HFFc6 (cell line): ENCODE measurements at places on chromosomes 3 and 15. TPM values are rescaled to one million over a fixed set of nuclear protein-coding genes. Genes with fewer than 3 reads are reported as not detected.

DNA sequence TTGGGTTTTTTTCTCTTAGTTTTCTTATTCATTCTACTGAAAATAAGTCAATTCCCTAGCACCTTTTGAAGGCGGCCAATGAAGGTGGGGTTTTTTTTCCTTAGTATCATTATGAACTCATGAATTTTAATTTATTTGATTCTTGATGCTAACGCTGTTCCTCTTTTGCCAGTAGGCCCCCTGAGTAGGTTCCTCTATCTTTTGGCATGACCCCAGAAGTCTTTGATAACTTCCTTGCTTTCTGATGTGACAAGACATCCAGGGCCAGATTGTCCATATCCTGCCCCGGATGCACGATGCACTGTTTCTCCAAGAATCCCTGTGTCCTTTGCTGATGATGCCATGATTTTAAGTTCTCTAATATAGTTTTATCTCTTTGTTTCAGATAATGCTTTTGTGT lies 20.6 kb downstream of the LRRK1 start:
- H3K27ac ChIP-seq, result no peak overlapping the region
- peaks cover 24% of the 10 kb centered on the region for H3K4me1 ChIP-seq
- peaks cover 6% of the 10 kb centered on the region; the same call in 1 of the 2 replicates for H3K36me3 ChIP-seq
- no peak overlapping the region for H3K4me3 ChIP-seq
- H3K27me3 ChIP-seq, result no peaks in the 10 kb centered on the region; the same call in 1 of the 2 replicates
- no peak for DNase-seq

DNA sequence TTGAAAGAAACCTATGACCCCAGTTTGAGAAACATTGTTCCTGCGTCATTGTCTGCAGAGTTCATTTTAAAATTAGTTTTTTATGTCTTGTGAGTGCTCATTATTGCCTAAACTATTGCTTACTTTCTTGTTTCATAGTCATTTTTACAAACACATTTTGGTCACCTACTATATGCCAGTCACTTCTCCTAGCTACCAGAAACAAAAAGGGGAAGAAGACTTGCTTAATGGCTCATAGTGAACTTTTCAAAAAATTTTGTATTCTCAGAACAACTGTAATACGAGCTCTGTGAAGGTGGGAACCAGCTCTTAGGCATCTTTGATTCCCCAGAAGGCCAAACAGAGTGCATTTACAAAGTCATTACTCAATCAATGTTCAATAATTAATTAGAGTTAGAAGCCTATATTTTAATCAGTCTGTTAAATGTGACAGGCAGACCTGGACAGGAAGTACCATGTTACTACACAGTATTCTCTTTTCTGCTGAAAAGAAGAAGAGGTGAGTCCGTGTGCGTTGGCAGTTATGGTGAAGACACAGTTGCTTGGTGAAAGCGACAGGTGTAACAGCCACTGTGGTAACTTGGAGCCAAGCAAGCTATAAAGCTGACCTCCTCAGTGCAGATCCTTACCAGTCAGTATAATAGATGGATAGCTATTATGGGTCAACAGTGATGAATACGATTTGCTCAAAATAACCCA lies 46.6 kb downstream of the DPPA2 start:
- H3K4me1 ChIP-seq, result no peaks in the 10 kb centered on the region
- H3K27ac ChIP-seq, result no peak overlapping the region

DNA sequence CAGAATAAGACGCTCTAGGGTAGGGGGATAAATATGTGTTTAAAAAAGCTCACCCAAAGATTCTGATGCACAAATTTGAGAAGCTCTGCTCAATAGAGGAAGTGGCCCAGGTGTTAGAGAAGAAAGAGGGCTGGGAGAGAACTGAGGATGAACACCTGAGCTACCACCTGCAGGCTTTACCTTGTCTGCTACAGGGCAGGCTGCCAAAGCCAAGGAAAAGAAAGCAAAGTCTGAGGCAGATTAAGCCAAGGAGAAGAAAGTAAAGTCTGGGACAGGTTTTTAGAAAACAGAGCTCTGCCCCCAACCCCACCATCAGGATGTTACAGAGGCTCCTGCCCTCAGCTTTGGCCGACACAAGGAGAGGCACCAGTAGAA lies 92.9 kb downstream of the THRB start:
- no peaks in the 10 kb centered on the region for H3K27me3 ChIP-seq
- H3K4me1 ChIP-seq, result no peaks in the 10 kb centered on the region
- no peak for DNase-seq
- H3K27ac ChIP-seq, result no peak overlapping the region
- no peak overlapping the region for H3K4me3 ChIP-seq
- no peaks in the 10 kb centered on the region for H3K36me3 ChIP-seq

- H3K36me3 ChIP-seq, result no peaks in the 10 kb centered on the region
- no peak overlapping the region for H3K4me3 ChIP-seq
- H3K4me1 ChIP-seq, result peaks cover 13% of the 10 kb centered on the region
- no peak for DNase-seq
- H3K27me3 ChIP-seq, result peaks cover 53% of the 10 kb centered on the region
Observed at GRCh38 chr15:69723404-69724096, 270.9 kb downstream of the RPLP1 start.

Gene IMPG2
- 0.05 to 0.11 TPM (median 0.05 TPM) in 3 replicates for total RNA-seq

GRCh38 chr3:48202632-48203031 lies 14.4 kb upstream of the CDC25A start:
- H3K4me1 ChIP-seq, result no peaks in the 10 kb centered on the region
- no peak for DNase-seq
- H3K36me3 ChIP-seq, result no peaks in the 10 kb centered on the region
- peaks cover 15% of the 10 kb centered on the region for H3K27me3 ChIP-seq
- H3K4me3 ChIP-seq, result no peak overlapping the region
- no peak overlapping the region for H3K27ac ChIP-seq

DNA sequence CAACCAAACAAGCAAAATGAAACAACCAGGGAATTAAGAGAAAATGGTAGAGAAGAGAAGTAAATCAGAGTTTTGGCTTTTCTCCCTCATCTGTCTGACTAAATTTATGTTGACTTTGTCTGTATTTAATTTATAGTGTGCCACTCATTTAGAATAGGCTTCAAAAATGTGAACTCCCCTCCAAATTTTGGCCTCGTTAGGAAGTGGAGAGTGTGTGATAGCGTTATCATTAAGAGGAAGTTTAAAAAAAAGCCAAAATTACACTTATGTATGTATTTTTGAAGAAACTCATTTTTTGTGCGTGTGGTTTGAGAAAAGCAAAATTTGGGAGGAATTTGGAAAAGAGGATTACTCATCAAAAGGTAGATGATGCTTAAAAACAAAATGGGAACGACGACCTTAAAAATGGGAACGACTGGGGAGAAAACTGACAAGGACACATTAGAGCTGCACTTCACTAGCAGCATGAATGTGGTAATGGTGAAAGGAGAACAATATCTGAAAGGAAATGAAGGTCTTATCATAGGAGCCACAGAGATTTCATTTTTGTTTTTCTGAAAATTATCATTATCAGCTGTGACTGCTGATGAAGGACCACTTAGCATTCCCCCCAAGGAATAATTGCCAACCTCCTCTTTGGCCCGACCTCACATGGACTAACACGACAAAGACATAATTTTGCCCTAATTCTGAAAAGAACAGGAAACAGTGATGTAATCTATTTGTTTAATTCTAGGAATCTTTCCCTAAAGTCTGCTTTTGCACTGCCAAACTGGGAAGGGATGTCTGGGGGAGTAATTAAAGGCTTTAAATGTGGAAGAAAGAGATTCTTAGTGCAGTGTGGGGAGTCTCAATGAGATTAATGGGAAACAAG lies 163.2 kb upstream of the P2RY1 start:
- H3K27me3 ChIP-seq, result no peaks in the 10 kb centered on the region
- H3K36me3 ChIP-seq, result no peaks in the 10 kb centered on the region
- no peaks in the 10 kb centered on the region for H3K4me1 ChIP-seq
- H3K4me3 ChIP-seq, result no peak overlapping the region

GRCh38 chr3:16888785-16889607 lies 4.2 kb downstream of the PLCL2 start:
- DNase-seq, result no peak
- no peak overlapping the region for H3K4me3 ChIP-seq
- peaks cover 2% of the 10 kb centered on the region for H3K27me3 ChIP-seq

DNA sequence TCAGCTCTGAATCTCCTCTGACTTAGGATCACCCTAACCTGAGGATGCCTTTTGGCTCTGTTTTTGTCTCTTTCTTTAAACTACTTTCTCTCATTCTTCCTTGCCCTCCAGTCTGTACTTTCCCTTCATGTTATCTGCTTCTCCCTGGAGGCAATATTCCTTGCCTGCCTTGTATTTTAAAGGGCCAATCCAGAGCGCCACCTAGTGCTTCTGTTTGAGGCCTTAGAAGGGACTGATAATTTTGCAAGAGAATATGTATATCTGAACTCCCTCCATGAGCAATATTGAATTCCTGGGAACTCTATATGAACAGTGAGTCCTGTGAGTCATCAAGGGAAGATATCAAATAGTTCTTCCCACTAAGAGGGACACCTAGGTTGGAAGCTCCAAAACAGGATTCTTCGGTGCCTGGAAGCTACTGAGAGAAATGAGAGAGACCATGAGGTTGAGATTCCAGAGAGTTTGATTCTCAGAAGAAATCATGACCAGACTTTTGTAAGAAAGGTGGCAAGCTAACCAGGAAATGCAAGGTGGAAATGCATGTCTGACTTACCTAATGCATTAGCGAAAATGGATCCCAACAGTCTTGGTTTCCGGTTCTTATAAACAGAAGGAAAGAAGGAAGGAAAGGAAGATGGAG lies 203.8 kb upstream of the CD96 start:
- peak overlapping the region; percentile 11; the same call in 1 of the 2 replicates for H3K4me3 ChIP-seq
- peak; percentile 78 for DNase-seq
- H3K4me1 ChIP-seq, result peaks cover 45% of the 10 kb centered on the region
- H3K36me3 ChIP-seq, result peaks cover 10% of the 10 kb centered on the region
- no peak overlapping the region for H3K27ac ChIP-seq

GRCh38 chr15:41620536-41621199 lies 39.5 kb upstream of the MGA start:
- DNase-seq, result no peak
- peaks cover 6% of the 10 kb centered on the region for H3K4me1 ChIP-seq
- peak overlapping the region; percentile 63 for H3K27ac ChIP-seq
- H3K4me3 ChIP-seq, result peak overlapping the region; percentile 85
- H3K27me3 ChIP-seq, result peaks cover 3% of the 10 kb centered on the region
- H3K36me3 ChIP-seq, result no peaks in the 10 kb centered on the region

Gene C3orf52
- 9.7 to 11.0 TPM (median 9.8 TPM) in 3 replicates for total RNA-seq

DNA sequence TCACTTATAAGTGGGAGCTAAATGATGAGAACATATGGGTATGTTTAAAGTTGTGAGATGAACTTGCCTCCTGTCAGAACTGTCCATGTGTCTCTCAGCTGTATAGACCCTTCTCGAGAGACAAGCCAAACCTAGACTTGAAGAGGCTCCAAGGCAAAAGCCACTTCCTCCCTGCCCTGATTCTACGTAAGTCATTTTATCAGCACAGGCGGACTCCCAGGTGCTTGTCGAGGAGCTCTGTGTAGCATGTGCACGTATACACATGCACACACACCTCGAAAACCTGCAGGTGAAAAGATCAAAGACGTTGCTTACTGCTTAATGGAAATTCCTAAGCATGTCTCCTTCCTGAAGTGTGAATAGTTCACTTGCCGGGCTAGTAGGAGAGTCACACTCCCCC lies 5.6 kb upstream of the CLEC3B start:
- H3K27ac ChIP-seq, result no peak overlapping the region
- no peak overlapping the region for H3K4me3 ChIP-seq
- H3K36me3 ChIP-seq, result no peaks in the 10 kb centered on the region; the same call in 1 of the 2 replicates

GRCh38 chr3:133268726-133269134 lies 131.1 kb upstream of the BFSP2 start:
- H3K4me1 ChIP-seq, result peaks cover 41% of the 10 kb centered on the region
- peaks cover 14% of the 10 kb centered on the region for H3K27me3 ChIP-seq
- H3K36me3 ChIP-seq, result no peaks in the 10 kb centered on the region
- H3K4me3 ChIP-seq, result no peak overlapping the region
- no peak for DNase-seq
- no peak overlapping the region for H3K27ac ChIP-seq

Gene SNRK
- 9.3 and 11.1 TPM in 2 replicates for total RNA-seq

Gene DNAH1
- total RNA-seq, result 1.9 and 2.0 TPM in 2 replicates

Gene SLC2A2
- not detected in 3 replicates for total RNA-seq

- H3K36me3 ChIP-seq, result peaks cover 83% of the 10 kb centered on the region
- H3K4me1 ChIP-seq, result peaks cover 39% of the 10 kb centered on the region
- peaks cover 25% of the 10 kb centered on the region for H3K27me3 ChIP-seq
Observed at GRCh38 chr3:120399372-120399771, 50.2 kb upstream of the LRRC58 start.

GRCh38 chr3:2635511-2635910 lies 474.7 kb downstream of the IL5RA start:
- H3K4me3 ChIP-seq, result no peak overlapping the region
- H3K27me3 ChIP-seq, result no peaks in the 10 kb centered on the region; the same call in 1 of the 2 replicates

Gene CA12
- 7.5 and 15.0 TPM in 2 replicates for total RNA-seq

GRCh38 chr15:33188641-33189257 lies 5.8 kb downstream of the FMN1 start:
- H3K4me3 ChIP-seq, result no peak overlapping the region
- H3K27ac ChIP-seq, result no peak overlapping the region
- no peaks in the 10 kb centered on the region for H3K36me3 ChIP-seq
- H3K27me3 ChIP-seq, result peaks cover 38% of the 10 kb centered on the region
- H3K4me1 ChIP-seq, result peaks cover under 1% of the 10 kb centered on the region; the same call in 1 of the 2 replicates

- no peaks in the 10 kb centered on the region; the same call in 1 of the 2 replicates for H3K27me3 ChIP-seq
- H3K36me3 ChIP-seq, result peaks cover 14% of the 10 kb centered on the region
- H3K27ac ChIP-seq, result peak overlapping the region; percentile 86
- peak; percentile 30 for DNase-seq
- H3K4me3 ChIP-seq, result peak overlapping the region; percentile 71
Observed at GRCh38 chr3:30493911-30494311, 112.5 kb upstream of the TGFBR2 start.

Gene ZBTB38
- total RNA-seq, result 130 to 157 TPM (median 134 TPM) in 3 replicates

DNA sequence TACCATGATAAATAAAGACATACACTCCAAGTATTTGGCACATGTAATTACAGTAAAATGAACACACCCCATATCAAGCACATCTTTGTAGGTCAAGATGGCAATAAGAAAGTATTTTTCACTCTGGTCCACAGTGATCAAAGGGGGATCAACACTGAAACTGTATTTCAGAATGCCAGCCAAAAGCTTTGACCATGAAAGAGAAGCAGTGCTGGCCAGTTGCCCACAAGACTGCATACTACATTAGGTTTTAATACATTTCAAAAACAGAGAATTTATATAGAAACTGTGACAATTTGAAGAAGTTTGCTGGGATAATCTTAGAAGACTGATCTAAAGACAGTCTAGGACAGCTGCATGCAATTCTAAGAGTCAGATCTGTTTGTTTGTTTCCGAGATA lies 1035.3 kb downstream of the FHIT start:
- DNase-seq, result no peak
- no peaks in the 10 kb centered on the region for H3K27me3 ChIP-seq
- H3K27ac ChIP-seq, result no peak overlapping the region
- no peaks in the 10 kb centered on the region for H3K36me3 ChIP-seq

Gene PARP14
- total RNA-seq, result 6.8 to 16.1 TPM (median 7.0 TPM) in 3 replicates

DNA sequence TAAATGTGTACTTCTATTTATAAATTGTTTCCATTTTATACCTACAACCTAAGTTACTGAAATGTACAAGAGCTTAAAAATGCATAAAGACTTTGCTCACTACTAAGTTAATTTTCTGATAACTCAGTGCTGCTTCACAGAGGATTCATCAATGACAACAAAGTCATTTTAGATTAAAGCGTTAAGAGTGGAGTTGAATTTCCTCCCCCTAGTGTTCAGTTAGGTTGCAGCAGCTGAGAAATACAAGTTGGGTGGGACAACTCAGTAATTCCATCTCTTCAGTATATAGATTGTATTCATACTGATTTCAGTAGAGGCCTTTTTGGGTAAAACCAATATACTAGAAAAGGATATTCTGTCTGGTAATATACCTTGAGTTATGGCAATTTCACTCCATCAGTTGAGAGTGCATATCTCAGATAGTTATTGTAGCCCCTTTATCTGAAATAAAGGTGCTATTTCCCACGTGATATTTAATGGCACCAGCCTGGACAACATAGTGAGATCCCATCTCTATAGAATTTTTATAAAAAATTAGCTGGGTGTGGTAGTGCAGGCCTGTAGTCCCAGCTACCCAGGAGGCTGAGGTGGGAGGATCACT lies 6.9 kb upstream of the RPL35A start:
- H3K4me3 ChIP-seq, result no peak overlapping the region
- H3K36me3 ChIP-seq, result no peaks in the 10 kb centered on the region
- H3K4me1 ChIP-seq, result no peaks in the 10 kb centered on the region
- DNase-seq, result peak; percentile 43
- no peak overlapping the region for H3K27ac ChIP-seq
